Prostate gland (tissue), 2 donors: ENCODE measurements at places on chromosomes 2 and 18. TPM values are rescaled to one million over a fixed set of nuclear protein-coding genes. Genes with fewer than 3 reads are reported as not detected.

DNA sequence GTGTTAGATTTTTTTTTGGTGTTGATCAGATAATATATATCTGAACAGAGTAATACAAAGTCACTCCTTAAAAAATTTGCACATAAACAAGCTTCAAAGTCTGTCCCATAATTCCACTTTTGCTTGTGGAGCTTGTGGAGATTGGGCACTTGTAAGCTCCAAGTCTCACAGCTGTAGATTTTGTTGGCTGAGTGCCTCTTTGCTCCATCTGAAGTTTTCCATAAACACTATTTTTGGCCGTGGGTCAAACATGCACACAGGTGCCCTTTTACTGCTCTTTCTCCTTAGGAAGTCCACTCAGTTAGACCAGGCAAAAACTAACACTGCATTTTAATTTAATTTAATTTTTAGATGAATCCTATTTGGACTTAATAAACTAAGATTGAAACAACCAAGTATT, 3.6 kb upstream of the KCNJ13 start:
- DNase-seq = peak; percentile 34

GRCh38 chr2:118121986-118122524, 33.8 kb downstream of the INSIG2 start:
- DNase-seq = no peak

Gene ZNF396
- 3.9 TPM for total RNA-seq

Gene GPR75
- 8.3 TPM for total RNA-seq
